ENCODE measurements at places on chromosomes 5 and 9. TPM values are rescaled to one million over a fixed set of nuclear protein-coding genes. Genes with fewer than 3 reads are reported as not detected.

GRCh38 chr9:111094433-111094924, 56.2 kb upstream of the LPAR1 start:
- no peak for DNase-seq

DNA sequence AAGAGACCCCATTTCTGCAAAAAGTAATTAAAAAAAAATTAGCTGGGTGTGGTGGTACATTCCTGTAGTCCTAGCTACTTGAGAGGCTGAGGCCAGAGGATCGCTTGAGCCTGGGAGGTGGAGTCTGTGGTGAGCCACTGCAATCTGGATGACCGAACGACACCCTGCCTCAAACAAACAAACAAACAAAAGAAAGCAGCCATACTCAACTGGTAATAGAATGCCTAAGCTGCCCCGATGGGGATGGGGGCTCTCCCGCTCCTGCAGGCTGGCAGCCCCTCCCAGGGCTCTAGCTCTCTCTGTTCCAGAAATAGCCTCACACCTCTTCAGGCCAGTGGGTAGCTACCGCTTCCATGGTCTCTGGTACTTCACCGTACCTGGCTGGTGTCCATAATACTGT, 241.8 kb downstream of the FANCC start:
- DNase-seq: no peak

DNA sequence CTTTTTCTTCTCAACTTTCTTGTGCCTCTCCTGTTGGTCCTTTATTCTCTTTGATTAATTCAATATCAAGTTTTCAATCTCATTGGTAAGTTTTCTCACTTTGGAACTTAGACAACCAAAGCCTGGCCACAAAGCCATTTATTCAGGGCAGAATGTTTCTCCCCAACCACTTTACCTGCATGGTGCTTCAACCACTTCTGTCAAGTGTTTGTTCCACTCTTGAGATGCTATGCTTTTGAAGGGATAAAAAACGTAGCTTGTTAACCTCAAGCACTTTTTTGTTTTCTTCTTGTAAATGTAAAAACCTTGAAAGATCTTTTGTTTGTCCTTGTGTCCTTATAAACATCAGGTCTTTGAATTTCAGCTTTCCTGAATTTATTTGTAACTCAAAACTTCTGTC, 966.7 kb downstream of the MAT2B start:
- DNase-seq: no peak

GRCh38 chr5:68657055-68657961, 436.5 kb upstream of the SLC30A5 start:
- DNase-seq: no peak

GRCh38 chr9:338602-339001, 123.9 kb downstream of the DOCK8 start:
- no peak for DNase-seq

GRCh38 chr9:127344368-127345000, 52.5 kb upstream of the SLC2A8 start:
- no peak for DNase-seq

DNA sequence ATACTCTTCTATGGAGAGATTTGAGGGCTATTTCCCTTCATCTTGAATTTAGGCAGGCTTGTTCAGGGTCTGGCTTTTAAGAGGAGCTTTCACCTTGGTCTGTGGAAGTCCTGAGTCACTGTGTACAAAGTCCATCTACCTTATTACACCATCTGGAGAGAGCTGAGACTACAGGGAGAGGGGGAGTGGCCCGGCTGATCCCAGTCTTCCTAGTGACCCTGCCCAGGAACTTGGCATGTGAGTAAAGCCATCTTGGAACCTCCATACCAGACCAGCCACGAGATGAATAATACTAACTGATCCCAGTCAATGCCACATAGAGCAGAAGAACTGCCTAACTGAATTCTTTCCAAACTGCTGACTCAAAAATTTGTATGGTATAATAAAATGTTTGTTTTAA, 8.4 kb upstream of the IL6ST start:
- DNase-seq: no peak

DNA sequence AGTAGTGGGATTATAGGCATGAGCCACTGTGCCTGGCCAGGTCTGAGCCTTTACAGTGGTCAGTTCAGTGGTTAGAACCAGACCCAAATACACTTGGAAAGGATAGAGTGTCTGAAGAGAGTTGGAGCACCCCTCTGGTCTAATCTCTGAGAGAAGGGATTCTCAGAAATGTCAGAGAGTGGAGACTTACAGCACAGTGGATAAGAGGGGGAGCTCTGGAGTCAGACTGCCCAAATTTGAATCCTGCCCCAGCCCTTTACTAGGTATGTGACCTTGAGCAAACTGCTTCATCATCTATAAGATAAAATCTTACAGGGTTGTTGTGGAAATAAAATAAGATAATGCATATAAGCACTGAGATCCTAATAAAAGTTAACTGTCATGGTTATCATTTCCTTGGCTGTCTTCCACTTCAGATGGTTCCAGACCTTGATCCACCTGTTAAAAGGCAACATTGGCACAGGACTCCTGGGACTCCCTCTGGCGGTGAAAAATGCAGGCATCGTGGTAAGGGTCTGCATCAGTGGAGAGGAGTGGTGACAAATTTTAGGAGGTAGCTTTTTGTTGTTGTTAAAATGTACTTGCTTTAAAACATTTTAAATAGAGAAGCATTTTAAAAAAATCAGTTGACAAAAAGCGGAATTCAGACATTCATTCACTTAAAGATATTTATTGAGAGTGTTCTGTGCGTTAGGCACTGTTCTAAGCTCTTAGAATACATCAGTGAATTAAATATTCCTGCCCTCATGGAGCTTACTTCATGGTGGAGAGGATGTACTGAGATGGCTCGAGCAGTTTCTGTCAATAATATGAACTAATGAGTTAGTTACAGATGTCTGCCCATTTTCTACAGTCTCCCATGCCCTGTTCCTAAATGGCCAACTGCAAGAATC, 16.0 kb downstream of the SLC36A1 start:
- DNase-seq: no peak

- DNase-seq: no peak
These were observed 29.2 kb upstream of the ECM2 start for GRCh38 chr9:92564982-92565381.

- no peak for DNase-seq
These were observed 92.7 kb downstream of the KCNIP1 start for GRCh38 chr5:170596482-170597044.

- no peak for DNase-seq
These were observed 1211.2 kb downstream of the EFNA5 start for GRCh38 chr5:106459541-106459940.

- DNase-seq: no peak
These were observed 1389.2 kb upstream of the NUDT12 start for GRCh38 chr5:104951829-104952228.

NUTM2F gene
- not detected for total RNA-seq

MTRR gene
- 83.0 TPM for total RNA-seq

KCNN2 gene
- total RNA-seq: not detected

PCDHGA8 gene
- 0.03 TPM for total RNA-seq
